ENCODE measurements at places on chromosomes 5 and 9.
A peak's percentile ranks its signal among the peaks of the same experiment; 100 is the strongest.

DNA sequence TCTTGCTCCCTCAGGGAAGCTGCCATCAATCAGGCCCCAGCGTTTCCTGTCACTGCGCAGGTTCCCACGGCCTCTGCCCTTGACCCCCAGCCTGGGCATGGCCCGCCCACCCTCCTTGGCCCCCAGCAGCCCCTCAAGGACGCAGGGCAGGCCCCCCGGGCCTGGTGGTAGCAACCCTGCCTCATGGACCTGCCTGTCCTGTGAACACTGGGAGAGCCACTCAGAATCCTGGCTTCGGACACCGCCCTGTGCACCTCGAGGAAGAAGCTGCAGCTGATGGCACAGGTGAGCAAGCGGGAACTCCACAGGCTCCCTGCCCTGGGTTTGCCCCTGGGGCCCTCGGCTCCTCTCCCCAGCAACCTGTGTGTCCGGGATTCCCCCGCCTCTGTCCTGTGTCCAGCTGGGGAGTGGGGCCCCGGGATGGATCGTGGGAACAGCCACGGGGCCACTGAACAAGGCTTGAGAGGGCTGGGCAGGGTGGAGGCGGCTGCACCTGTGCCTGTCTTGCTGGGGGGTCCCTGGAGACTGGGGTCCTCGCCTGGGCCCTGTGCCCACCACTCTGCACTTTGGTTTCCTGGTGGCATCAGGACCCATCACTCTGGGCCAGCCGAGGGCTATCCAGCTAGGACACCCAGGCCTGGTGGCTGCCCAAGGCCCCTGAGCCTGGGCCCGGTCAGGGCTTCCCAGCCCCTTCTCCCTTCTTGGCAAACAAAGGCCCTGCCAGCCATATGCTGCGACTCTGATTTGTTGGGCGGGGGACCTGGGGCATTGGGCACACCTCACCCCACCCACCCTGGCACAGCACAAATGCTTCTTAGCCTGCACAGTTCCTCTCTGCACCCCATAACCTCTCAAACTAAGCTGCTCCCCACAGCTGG lies 33.5 kb upstream of the EGFL7 start:
- DNase-seq, result no peak

GRCh38 chr5:17182494-17182893 lies 34.9 kb upstream of the BASP1 start:
- no peak for DNase-seq

DNA sequence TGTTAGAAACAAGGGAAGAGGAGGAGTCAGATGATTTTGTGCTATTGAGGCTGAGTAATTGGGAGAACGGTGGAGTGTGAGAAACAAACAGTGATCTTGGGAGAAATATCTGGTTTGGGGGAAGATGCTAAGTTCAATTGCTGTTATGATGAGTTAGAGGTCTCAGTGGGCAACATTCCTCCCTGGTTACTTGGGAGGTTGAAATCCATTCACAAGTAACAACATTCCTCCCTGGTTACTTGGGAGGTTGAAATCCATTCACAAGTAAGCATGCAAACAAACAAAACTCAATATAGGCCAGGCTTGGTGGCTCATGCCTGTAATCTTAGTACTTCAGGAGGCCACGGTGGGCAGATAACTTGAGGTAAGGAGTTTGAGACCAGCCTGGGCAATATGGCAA lies 38.7 kb downstream of the AGXT2 start:
- DNase-seq, result no peak

GRCh38 chr9:34984049-34984448 lies 5.5 kb upstream of the DNAJB5 start:
- no peak for DNase-seq

GRCh38 chr5:150411245-150411979 lies 1.3 kb downstream of the CD74 start:
- no peak for DNase-seq

- DNase-seq, result no peak
Measured at GRCh38 chr5:170307575-170308465, 10.2 kb upstream of the LCP2 start.

- DNase-seq, result no peak
Measured at GRCh38 chr5:37370550-37370863, 399 bp downstream of the NUP155 start.

DNA sequence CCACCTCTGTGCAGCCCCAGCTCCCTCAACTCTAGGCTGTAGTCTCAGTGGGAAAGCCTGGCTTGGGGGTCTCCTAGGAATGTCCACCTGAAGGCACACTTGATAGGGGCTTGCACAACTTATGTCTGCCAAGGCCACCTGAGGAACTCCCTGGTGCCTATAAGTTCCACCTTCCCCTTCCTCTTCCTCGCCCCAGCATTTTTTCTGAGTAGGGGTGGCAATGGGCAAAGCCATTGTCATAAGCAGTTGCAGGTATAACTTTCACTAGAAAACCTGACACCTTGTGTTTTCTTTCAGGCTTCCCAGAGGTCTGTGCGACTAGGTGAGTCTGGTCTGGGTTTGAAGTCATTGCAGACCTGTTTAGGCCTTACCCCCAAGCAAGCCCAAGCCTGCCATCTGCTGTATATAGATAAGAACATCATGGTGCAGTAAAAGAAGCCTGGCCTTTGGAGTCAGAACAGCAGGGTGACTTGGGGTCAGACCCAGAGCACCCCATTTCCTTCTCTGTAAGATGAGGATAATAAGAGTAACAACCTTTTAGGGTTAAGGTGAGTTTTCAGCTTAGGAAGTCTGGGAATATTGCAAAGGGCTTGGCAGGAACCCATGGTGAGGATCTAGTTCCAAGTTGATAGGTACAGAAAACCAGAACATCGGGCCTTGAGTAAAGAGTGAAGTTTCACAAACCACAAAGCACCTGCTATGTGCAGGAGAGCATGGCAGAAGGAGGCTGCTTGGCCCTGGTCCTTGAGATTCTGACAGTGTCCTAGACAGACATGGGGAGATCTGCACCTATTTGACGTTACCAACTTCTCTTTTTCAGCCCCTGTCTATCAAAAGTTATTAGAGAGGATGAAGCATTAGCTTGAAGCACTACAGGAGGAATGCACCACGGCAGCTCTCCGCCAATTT lies 33.8 kb downstream of the TGFBI start:
- peak; percentile 2 for DNase-seq

DNA sequence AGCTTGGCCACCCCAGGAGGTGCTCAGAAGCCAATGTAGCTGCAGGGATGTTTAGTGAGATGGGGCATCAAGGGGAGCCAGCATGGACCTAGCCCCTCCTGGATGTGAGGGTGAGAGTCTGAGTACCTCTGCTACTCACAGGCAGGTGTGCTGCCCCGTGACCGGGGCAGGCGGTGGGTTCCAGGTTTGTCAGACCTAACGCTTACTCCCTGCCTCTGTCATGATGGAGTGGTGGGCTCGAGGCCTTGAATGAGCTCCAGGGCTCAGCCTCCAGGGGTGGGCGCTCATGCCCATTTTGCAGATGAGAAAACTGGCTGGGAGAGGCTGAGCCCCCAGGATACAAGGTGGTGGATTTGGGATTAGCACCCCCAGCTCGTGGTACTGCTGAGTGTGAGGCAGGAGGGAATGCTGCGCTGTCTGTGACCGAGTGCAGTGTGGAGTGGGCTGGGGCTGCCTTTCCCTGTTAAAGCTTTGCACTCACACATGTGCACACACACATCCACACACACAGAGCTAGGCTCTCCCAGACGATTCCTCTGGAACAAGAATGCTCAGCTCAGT lies 1.5 kb downstream of the RXRA start:
- DNase-seq, result no peak

- DNase-seq, result no peak
Measured at GRCh38 chr5:72597456-72597948, 90.3 kb upstream of the ZNF366 start.

DNA sequence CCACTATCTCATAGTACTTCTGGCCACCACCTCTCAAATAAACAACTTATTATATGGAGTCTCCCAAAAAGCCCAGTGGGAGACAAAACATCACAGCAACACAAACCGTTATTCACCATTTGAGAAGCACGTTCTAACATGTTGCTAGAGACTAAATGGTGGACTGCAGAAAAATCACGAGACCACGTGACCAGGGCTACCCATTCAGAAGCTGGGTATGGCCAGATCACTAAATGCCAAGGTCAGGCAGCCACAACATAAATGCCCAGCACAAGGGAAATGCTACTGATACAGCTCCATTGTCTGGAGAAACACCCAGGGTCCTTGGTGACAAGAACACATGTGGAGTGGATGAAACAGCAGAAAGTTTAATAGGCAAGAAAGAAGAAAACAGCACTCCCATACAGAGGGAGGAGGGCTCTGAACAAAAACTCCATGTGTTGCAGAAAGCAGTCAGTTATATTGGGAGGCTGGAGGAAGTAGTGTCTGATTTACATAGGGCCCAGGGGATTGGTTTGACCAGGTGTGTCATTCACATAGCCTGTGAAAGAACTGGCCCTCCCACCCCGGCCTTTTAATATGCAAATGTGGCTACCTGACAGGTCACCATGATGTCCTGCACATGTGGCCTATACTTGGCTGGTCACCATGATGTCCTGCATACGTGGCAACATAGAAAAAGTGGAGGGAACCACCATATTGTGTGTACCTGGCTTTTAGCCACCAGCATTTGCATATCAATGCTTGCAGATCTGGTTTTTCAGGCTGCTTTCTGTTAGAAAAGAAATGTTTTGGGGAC lies 97.2 kb downstream of the TRIM36 start:
- DNase-seq, result no peak

DNA sequence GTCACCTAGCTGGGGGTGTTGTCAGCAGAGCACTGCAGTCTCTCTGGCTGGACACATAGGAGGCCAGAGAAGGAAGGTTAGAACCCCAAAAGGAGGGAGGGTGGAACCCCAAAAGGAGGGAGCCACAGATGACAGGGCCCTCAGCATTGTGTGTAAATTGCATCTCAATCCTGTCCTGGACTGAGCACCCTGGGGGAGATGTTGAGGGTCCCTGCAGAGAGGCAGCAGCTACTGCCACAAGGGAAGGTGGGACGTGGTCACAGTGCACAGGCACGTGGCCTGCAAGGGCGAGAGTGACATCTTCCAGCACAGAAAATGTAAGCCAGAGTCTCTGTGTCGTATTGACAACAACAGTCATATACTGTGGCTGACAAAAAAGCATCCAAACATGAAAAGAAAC lies 36.5 kb upstream of the CEP72 start:
- DNase-seq, result no peak
